ENCODE measurements at places on chromosomes 7 and 10. TPM values are rescaled to one million over a fixed set of nuclear protein-coding genes. Genes with fewer than 3 reads are reported as not detected.

GRCh38 chr7:1931951-1932270, 261.8 kb downstream of the ELFN1 start:
- H3K4me1 ChIP-seq: no peaks in the 10 kb centered on the region
- no peak for DNase-seq
- no peak overlapping the region for H3K4me3 ChIP-seq
- H3K36me3 ChIP-seq: no peaks in the 10 kb centered on the region
- H3K27me3 ChIP-seq: no peaks in the 10 kb centered on the region

The MACC1 gene
- 12.0 TPM for total RNA-seq

DNA sequence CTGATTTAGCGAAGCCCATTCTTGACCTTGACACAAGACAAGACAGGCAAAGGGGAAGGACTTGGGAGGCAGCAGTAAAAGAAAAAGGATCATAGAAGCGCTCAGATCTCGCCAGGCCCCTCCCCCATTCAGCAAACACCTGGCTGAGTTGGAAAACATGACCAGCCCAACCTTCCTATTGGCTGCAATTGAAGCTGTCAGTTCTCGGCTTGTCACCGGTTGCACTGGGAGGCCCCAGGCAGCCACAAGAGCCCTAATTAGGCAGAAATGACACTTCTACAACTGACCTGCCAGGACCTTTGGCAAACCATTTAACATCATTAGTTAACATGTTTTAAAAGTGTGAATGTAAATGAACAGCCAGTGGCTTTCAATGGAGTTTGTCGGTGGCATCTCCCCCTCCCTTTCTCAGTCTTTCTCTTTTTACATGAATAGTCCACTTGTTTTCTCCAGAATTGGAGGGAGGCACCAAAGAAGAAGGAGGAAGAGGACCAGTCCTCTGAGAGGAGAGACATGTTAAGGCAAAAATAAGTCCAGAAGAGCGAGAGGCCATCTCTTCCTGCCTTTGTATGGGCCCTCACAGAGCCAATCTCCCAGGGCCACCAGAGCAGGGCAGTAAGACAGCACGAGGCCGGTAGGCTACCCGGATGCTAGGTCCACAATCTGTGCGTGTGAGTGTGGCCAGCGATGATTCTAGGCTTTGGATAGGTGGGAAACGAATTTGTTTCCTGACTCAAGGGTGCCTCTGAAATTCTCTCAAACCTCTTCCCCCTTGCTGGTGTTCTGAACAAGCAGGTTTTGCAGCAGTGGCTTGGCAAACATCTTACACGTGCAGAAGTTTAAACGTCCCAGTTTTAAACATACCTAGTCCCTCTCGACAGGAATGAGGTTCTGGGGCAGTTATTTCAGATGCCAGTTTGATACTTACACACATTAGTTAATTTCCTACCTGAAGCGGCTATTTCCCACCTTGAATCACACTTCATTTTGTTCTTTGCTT, 15.0 kb upstream of the ENO4 start:
- H3K4me3 ChIP-seq: no peak overlapping the region
- H3K4me1 ChIP-seq: no peaks in the 10 kb centered on the region
- no peak overlapping the region for H3K27ac ChIP-seq

GRCh38 chr10:35265435-35265834, 70.9 kb upstream of the CCNY start:
- no peaks in the 10 kb centered on the region for H3K36me3 ChIP-seq
- peaks cover 9% of the 10 kb centered on the region for H3K4me1 ChIP-seq
- no peaks in the 10 kb centered on the region for H3K27me3 ChIP-seq
- H3K4me3 ChIP-seq: no peak overlapping the region
- DNase-seq: no peak

DNA sequence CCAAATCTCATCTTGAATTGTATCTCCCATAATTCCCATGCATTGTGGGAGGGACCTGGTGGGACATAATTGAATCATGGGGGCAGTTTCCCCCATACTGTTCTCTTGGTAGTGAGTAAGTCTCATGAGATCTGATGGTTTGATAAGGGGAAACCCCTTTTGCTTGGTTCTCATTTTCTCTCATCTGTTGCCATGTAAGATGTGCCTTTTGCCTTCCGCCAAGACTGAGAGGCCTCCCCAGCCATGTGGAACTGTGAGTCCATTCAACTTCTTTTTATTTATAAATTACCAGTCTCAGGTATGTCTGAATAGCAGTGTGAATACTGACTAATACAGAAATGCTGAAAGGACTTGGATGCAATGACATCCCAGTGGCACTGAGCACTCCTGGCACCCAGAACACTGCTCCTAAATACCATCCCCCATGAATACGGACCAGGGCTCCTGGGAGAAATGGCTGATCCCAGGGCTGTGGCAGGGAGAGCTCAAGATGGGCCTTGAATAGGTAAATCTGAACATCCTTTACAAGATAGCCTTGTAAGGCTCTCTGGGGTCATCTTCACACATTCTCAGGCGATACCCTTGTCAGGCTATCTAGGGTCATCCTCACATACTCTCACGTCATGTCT, 19.4 kb downstream of the ZFAND2A start:
- no peak for DNase-seq
- no peaks in the 10 kb centered on the region for H3K27me3 ChIP-seq
- H3K4me3 ChIP-seq: no peak overlapping the region

GRCh38 chr7:5177060-5177459, 13.0 kb upstream of the WIPI2 start:
- no peaks in the 10 kb centered on the region for H3K36me3 ChIP-seq
- peak; percentile 60 for DNase-seq
- no peaks in the 10 kb centered on the region for H3K27me3 ChIP-seq
- H3K27ac ChIP-seq: no peak overlapping the region
- no peaks in the 10 kb centered on the region for H3K4me1 ChIP-seq

DNA sequence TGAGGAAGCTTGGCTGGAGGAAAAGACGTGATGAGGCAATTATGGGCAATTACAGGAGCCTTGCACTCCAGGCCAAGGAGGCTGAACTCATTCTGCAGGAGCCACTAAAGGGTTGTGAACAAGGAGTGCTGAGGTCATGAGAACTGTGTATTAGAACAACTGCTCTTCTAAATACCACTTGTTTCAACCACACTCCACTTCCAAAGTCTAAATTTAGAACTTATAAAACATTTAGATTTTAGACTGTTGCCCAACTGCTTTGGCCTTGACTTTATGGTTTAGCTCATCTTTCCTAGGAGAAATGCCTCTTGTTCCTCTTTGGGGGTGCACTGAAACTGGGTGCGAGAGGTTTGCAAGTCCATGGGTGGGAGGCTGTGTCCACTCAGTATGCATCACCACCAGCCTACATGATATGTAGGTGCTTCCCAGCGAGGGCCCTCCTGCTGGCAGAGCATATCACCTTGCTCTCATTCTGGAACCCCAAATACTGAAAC, 199.7 kb upstream of the AOAH start:
- H3K27me3 ChIP-seq: no peaks in the 10 kb centered on the region
- no peaks in the 10 kb centered on the region for H3K36me3 ChIP-seq
- DNase-seq: no peak
- H3K4me1 ChIP-seq: no peaks in the 10 kb centered on the region

- H3K36me3 ChIP-seq: peaks cover 7% of the 10 kb centered on the region
- peak overlapping the region; percentile 18 for H3K27ac ChIP-seq
- no peaks in the 10 kb centered on the region for H3K27me3 ChIP-seq
- peak; percentile 93 for DNase-seq
These were observed 137.3 kb downstream of the SEMA3C start for GRCh38 chr7:80781561-80781979.

- H3K27me3 ChIP-seq: no peaks in the 10 kb centered on the region
- peaks cover 32% of the 10 kb centered on the region for H3K4me1 ChIP-seq
These were observed 86.2 kb upstream of the PPIF start for GRCh38 chr10:79260811-79261740.

The GHRHR gene
- total RNA-seq: not detected

GRCh38 chr7:27576360-27576944, 86.2 kb downstream of the HIBADH start:
- H3K4me3 ChIP-seq: no peak overlapping the region
- H3K27ac ChIP-seq: no peak overlapping the region
- peaks cover 11% of the 10 kb centered on the region for H3K4me1 ChIP-seq

- no peaks in the 10 kb centered on the region for H3K4me1 ChIP-seq
- no peak overlapping the region for H3K4me3 ChIP-seq
- H3K36me3 ChIP-seq: no peaks in the 10 kb centered on the region
- no peak overlapping the region for H3K27ac ChIP-seq
These were observed 16.5 kb downstream of the SLK start for GRCh38 chr10:103983367-103983911.

DNA sequence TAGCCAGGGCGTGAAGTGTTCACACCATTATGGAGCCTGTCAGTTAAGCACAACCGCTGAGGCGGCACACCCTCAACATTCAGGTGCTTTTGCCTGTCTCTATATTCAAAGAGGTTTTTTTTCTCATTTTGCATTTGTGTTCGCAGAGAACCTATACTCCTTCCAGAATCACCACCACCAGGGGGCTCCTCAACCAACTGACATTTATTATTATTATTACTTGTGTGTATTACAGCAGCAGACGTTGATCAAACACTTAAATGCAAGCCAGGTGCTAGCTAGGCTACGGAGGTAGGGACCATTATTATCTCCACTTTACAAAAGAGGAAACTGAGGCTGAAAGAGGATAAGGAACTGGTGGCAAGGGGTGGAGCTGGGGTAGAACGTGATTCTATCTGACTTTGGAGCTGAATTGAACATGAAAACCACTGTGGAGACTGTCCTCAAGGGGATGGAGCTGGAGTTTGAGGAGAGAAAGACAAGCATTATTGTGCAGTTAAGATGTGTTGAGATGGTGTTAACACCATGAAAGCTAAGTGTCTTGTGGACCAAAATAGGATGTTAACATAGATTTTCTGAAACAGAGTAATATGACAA, 133.8 kb upstream of the PLXNA4 start:
- no peaks in the 10 kb centered on the region for H3K36me3 ChIP-seq
- no peak overlapping the region for H3K4me3 ChIP-seq
- peak; percentile 50 for DNase-seq
- no peaks in the 10 kb centered on the region for H3K4me1 ChIP-seq
- no peaks in the 10 kb centered on the region for H3K27me3 ChIP-seq

The GNGT1 gene
- not detected for total RNA-seq

DNA sequence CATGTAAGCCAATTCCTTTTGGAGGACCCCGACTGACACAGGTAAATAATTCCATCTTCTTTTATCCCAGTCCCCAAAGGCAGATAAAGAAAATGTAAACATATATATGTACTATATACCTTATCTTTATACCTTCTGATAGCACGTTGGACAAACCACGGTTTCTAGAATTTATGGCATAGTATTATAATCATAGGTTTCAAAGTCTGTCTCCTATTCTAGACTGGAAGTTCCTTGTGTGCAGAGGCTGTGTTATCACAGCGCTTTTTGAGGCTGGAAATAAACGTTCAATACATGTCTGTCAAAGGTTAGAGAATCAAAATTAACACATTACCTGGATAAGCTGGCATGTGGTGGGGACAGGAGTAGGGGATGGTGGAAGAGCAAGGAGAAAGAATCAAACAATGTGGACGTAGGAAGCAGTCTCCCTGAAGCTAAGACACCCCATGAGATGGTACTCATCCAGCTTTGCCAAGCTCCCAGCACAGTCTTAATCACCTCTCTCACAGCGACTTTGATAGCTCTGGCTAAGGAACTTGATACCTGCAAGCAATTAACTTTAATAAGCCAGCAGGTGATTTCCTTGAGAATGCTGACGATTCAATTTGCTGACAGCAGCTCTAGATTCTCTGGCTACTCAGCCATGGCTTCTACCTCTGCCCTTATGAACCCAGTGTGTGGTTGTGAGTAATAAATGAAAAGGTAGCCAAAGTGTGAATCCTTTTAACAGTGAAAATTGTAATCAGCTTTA, 208.4 kb upstream of the LRRTM3 start:
- H3K4me1 ChIP-seq: peaks cover 7% of the 10 kb centered on the region
- no peak for DNase-seq
- H3K36me3 ChIP-seq: no peaks in the 10 kb centered on the region

The CAMK2B gene
- total RNA-seq: 1.2 TPM

DNA sequence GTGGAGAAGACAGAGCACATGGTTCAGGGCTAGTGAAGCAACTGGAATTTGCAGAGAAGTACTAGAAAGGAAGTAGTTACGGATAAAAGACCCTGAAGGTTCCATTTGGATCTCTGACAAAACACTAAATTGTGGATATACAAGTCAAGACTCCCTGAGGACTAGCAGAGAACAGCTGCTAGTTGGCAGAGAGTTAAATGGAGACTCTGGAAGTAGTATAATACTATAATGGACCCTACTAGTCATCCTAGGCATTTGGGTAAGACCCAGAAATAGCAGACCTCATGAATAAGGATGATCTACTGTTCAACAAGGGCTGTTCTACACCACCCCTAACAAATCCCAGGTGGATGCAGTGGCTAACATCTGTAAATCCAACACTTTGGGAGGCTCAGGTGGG, 19.1 kb downstream of the MCMBP start:
- H3K27ac ChIP-seq: no peak overlapping the region
- H3K4me1 ChIP-seq: no peaks in the 10 kb centered on the region
- no peaks in the 10 kb centered on the region for H3K27me3 ChIP-seq
- peaks cover 38% of the 10 kb centered on the region for H3K36me3 ChIP-seq

DNA sequence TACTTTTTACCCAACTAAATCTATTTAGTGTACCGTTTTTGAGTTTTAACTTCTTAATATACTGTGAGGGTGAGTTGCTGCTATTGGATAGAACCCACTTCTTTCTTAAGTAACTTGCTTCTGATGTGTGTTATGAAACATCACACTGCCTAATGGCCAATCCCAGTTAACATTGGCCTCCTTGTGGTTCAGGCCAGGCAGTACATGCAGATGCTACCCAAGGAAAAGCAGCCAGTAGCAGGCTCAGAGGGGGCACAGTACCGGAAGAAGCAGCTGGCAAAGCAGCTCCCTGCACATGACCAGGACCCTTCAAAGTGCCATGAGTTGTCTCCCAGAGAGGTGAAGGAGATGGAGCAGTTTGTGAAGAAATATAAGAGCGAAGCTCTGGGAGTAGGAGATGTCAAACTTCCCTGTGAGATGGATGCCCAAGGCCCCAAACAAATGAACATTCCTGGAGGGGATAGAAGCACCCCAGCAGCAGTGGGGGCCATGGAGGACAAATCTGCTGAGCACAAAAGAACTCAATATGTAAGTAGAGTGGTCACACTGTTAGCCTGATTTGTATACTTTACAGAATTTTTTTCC, 39.7 kb downstream of the TES start:
- H3K4me3 ChIP-seq: no peak overlapping the region
- peaks cover 68% of the 10 kb centered on the region for H3K36me3 ChIP-seq
- H3K27ac ChIP-seq: no peak overlapping the region

DNA sequence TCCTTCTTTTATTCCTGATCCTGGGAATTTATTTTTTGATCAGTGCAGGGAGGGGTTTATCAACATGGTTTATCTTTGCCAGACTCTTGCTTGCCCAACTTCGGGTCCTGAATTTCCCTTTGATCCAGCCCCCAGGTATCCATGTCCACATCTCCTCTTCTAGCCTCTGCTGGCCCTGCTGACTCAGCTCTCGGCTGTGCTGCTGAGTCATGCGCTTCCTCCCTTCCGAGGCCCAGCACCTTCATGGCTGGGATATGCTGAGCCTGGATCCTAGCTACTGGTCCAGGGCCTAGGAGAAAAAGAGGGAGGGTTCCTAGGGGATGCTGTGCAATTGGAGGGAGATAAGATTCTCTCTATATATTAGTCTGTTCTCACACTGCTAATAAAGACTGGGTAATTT, 380.7 kb upstream of the SHH start:
- peaks cover 27% of the 10 kb centered on the region for H3K27me3 ChIP-seq
- DNase-seq: peak; percentile 58
- no peaks in the 10 kb centered on the region for H3K4me1 ChIP-seq
- no peaks in the 10 kb centered on the region for H3K36me3 ChIP-seq
- H3K4me3 ChIP-seq: no peak overlapping the region
